ENCODE measurements at places on chromosomes 12 and 14.
A peak's percentile ranks its signal among the peaks of the same experiment; 100 is the strongest.

GRCh38 chr12:132354982-132355680 lies 25.7 kb upstream of the GALNT9 start:
- DNase-seq: no peak

GRCh38 chr14:100723135-100723829 lies 3.4 kb upstream of the DLK1 start:
- no peak for DNase-seq

DNA sequence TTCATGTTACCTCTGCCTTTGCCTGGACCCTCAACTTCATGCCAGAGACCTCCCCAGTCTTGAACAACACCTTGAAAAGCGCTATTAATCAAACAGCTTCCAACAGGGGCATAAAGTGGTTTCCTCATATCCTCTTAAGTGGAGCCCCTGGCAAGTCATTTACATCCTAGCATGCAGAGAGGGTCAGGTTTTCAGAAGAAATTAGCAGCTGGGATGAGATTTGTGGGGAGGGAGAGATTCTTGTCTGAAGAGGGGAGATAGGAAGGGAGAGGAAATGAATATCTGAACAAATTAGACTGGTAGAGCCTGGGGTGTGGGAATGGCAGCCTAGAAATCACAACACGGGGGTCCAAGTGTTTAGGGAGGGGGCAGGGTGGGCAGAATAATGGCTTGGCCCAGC lies 45.6 kb downstream of the CALM1 start:
- no peak for DNase-seq

DNA sequence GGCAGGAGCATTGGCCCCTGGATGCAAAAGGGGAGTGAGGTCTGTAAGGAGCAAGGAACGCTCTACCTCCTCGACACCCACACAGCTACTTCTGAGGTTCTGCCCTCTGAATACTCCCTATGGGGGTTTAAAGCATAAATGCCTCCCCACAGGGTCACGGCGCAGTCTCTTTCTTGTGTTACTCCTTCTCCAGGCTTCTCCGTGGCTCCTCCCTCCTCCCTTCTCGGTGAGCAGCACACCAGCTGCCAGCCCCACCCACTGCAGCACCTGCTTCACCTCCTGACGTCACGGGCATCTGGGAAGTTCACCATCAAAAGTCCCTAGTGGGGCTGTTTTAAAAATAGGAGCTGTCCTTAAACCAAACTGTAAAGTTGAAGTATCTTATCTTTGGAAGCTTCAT lies 67.3 kb downstream of the SPTB start:
- DNase-seq: no peak

DNA sequence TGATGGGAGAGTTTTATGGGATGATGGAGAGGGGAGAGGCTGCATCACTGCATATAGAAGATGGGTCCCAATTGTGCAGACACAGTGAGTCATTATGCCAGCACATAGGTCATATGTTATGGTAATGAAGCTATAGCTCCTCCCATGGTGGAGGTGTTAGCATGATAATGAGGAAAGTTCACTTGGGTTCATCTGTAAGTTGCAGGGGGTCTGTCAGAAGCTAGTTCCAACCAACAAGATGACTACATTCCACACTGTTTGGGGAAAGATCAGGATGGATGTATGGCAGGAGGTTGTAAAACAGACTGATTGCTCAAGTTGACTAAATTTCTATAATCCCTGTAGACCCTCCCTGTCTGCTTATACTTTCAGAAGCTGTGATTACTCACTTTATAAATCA lies 561.3 kb downstream of the C12orf50 start:
- no peak for DNase-seq

GRCh38 chr14:98437113-98437512 lies 834.9 kb downstream of the BCL11B start:
- DNase-seq: no peak

DNA sequence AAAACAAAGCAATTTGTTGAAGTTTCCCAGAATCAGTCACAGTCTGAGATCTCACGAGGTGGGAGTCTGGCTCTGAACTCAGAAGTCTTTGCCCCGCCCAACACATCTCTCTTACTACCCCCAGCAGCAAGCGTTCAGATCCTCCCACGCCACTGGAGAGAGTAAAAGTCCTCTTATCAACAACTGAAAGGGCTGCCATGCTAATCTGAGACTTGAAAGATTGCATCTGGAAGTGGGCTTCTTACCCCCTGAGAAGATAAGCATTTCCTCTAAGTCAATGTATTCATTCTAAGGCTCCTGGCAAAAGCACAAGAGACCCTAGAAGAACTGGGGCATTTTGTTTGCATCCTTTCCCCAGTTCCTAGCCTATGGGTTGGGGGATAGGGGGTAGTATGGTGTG lies 34.1 kb upstream of the STON2 start:
- no peak for DNase-seq

- DNase-seq: no peak
These were observed 152.1 kb downstream of the DPF3 start for GRCh38 chr14:72741826-72742117.

- peak; percentile 71 for DNase-seq
These were observed 508 bp downstream of the CNOT2 start for GRCh38 chr12:70243510-70244371.

DNA sequence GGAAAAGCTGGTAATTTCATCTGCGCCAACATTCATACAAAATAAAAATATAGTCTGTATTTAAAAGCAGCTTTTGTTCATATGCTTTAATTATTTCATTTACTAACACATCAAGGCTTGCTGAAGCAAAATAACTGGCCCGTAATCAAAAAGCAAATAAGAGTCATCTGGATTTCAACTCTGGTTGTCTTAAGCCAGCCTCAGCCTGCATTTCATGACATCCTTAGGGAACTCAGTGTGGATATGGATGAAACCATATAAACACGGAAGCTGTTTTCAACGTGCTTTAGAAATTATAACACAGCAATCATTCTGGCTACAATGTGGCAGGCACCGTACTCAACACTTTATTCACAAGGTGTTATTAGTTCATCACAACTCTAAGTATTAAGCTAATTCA lies 852 bp downstream of the COX16 start:
- peak; percentile 10 for DNase-seq

DNA sequence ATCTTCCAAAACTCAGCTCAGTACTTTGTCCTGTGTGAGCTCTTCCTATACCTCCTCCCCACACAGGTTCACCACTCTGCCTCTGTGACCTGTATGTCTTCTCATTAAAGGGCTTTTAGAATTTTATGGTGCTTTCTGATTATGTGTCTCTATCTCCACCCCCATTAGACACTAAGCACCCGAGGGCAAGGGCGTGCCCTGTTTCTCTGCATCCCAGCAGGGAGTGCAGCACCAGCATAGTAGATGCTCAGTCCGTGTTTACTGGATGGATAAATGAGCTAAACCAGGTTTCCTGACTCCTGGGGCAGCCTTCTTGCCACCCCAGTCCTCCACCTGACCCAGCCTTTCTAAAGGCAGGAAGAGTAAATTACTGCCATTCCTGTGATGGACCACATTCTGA lies 333.8 kb downstream of the CACNA1C start:
- no peak for DNase-seq

GRCh38 chr12:127749416-127749815 lies 517.6 kb upstream of the TMEM132C start:
- no peak for DNase-seq

GRCh38 chr14:65627315-65627714 lies 214.8 kb downstream of the FUT8 start:
- DNase-seq: no peak

DNA sequence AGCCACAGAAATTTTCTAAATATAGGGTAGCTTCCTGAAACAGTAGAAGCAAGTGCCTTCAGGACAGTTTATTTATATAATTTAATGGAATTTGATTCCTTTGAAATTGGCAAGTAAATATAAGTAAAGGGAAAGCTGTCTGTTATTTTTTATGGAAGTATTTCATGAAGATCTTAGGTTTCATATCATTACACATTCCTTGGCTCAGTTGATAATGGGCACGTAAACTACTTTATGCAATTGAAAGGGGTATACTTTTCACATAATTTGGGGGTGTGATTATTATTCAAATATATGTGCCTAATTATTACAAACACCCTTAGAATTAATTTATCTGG lies 71.1 kb upstream of the RAP1B start:
- no peak for DNase-seq

- no peak for DNase-seq
These were observed 135.0 kb downstream of the FOXG1 start for GRCh38 chr14:28901631-28902030.

DNA sequence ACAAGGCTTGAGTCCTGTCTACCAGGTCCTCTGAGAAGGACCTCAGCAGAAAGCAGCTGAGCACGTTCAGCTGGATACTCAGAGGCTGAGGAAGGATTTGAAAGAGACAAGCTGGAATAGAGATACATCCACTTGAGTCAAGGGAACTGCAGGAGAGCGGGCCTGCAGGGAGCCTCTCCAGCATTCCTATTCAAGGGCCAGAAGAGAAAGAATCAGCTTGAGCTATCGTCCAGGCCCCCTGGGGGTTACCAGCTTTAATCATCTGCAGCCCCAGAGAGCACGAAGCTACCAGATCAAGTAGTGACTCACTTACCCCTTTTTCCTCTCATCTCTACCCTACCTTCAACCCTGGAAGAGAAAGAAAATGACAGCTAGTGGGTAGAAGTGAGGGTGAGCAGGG lies 80.9 kb downstream of the NDUFA12 start:
- no peak for DNase-seq

DNA sequence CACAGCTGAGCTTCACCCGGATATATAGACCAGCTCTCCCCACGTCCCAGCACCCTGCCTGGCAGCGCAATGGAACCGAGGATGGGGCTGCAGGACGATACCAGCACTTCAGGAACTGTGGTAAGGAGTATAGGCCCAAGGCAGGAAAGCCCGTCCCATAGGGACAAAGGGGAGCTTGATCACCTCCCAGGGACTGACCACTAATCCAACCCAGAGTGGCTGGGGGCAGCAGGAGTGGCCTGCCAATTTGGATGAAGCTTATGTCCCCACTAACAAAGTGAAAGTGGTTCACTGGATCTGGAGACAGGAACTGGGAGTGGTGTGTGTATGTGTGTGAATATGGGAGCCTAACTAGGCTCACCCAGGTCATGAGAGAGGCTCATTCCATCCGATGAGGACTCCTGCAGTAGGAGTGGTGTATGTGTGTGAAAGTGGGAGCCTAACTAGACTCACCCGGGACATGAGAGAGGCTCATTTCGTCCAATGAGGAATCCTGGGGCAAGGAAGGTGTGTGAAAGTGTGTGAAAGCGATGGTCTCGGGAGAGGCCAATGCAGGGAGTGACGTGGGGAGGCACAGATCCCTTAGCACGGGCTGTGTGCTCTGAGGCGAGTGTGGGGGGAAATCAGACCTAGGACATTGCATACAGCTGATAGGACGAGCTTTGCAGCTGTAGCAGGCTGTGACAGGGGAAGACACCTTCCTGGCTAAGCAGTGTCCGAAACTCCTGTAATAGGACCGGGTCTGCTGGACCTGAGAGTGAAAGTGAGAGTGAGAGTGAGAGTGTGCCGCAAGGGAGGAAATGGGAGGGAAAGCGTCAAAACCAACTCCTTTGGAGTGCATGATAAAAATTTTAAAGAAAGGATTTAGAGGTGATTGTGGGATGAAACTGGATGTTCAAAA lies 25.7 kb downstream of the KLRK1 start:
- peak; percentile 59 for DNase-seq

GRCh38 chr12:53499266-53500141 lies at the start of gene MAP3K12:
Gene MAP3K12 (minus strand): TSS chr12:53499458. CDS start chr12:53487391, 12,067 bp downstream.
- peak; percentile 75 for DNase-seq
